ENCODE measurements at places on chromosomes 7 and 10.

GRCh38 chr7:151744656-151745638 is 132.0 kb downstream of the PRKAG2 start:
- DNase-seq: peak; percentile 17

DNA sequence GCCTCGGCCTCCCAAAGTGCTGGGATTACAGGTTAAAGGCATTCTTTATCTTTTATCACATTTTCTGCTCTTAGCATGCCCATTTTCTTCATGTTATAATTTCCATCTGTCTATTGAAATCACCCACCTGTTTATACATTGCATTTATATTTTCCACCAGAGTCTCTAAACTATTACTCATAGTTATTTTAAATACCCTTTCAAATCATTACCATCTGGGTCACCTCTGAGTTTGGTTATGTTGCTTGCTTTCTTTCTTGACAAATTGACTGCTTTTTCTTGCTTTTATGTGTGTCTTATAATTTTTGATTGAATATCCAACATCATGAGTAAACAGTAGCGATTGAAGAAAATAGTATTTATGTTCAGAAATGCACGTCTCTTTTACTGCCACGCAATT is 71.4 kb downstream of the TMEM270 start:
- no peak for DNase-seq

DNA sequence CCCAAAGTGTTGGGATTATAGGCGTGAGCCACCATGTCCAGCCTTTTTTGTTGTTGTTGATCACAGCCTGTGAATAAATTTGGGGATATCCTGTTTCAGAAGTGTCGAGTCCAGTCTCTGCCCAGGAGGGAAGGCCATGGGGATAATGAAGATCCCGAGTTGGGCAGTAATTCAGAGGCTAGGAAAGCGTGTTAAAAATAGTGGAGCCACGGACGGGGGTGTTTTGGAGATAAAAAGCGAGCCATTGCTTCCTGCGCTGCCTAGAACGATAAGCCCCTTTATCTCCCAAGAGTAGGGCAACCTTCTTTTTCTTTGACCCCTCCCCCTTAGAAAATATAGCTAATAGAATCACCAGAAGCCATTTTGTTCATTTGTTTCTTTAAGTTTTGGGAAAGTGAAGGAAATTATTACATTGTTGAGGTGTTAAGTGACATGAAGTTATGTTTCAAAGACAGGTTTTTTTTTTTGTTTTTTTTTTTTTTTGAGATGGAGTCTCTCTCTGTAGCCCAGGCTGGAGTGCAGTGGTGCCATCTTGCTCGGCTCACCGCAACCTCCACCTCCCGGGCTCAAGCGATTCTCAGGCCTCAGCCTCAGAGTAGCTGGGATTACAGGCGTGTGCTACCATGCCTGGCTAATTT is 43.3 kb downstream of the IL15RA start:
- DNase-seq: no peak

DNA sequence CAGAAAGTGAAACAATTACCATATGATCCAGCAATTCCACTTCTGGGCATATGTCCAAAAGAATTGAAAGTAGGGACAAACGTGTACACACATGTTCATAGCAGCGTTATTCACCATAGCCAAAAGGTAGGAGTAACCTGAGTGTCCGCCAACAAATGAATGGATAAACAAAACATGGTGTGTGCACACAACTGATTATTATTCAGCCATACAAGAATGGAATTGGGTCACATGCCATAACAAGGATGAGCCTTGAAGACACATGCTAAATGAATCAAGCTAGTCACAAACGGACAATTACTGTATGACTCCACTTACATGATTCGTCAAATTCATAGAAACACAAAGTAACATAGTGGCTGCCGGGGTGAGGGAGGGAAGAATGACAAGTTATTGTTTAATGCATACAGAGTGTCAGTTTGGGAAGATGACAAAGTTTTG is 4.1 kb upstream of the OIT3 start:
- DNase-seq: no peak

DNA sequence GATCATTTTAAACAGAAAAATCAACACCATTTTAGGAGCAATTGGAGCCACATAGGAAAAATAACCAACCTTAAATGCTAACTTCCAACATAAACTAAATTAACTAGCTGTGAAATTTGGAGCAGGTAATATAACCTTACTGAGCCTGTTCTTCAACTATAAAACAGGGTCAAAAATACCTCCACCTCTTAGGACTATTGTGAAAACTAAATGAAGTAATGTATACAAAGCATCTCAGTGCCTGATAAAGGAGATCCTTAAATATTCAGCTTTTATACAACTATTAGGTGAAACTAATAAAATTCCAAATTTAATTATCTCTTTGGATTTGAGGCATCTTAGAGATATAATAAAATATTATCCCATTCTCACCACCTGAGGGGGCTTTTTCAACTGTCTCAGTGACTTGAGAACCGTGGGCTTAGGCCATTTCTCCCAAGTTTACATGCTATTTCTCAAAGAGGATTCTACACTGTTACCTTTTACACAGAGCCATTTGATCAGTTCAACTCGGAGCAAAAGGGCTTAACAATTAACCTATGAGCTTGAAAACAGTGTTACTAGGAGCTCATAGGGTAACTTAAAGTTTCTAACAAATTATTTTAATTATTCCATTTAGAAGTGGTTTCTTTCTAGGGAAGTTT is 165.0 kb upstream of the ASAH2 start:
- DNase-seq: no peak

DNA sequence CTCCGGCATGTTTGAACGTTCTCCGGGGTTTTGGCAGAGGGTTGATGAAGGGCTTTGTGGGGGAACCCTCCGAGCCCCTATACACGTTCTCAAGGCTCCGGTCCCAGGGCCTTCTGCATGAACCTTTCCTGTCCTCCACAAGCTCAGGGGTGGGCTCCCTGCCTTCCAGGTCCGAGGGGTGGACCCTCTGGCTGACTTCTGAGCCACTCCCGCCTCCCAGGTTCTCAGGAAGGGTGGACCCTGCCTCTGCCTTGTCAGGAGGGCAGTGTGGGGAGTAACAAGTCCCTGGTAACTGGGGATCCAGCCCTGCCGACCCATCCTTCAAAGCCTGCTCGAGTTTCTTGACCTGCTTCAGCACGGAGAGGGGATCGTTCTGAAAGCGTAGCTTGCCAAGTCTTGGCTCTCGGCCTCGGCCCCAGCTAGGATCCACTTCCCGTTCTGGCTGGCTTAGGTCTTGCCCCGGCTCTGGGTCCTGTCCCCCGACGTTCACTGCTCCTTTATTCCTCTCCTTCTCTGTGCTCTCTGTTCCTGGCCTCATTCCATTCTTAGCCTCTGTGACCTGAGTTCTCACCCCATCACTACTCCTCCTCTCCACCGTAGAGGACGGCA is 38.9 kb downstream of the DENND2A start:
- DNase-seq: no peak

GRCh38 chr7:121752706-121753105 is 120.3 kb upstream of the PTPRZ1 start:
- peak; percentile 41 for DNase-seq

GRCh38 chr10:115654961-115655360 is 561.8 kb downstream of the ATRNL1 start:
- DNase-seq: no peak

GRCh38 chr10:11082526-11082925 is 64.9 kb downstream of the CELF2 start:
- no peak for DNase-seq

GRCh38 chr10:117807441-117807840 is 239.3 kb downstream of the RAB11FIP2 start:
- DNase-seq: no peak

DNA sequence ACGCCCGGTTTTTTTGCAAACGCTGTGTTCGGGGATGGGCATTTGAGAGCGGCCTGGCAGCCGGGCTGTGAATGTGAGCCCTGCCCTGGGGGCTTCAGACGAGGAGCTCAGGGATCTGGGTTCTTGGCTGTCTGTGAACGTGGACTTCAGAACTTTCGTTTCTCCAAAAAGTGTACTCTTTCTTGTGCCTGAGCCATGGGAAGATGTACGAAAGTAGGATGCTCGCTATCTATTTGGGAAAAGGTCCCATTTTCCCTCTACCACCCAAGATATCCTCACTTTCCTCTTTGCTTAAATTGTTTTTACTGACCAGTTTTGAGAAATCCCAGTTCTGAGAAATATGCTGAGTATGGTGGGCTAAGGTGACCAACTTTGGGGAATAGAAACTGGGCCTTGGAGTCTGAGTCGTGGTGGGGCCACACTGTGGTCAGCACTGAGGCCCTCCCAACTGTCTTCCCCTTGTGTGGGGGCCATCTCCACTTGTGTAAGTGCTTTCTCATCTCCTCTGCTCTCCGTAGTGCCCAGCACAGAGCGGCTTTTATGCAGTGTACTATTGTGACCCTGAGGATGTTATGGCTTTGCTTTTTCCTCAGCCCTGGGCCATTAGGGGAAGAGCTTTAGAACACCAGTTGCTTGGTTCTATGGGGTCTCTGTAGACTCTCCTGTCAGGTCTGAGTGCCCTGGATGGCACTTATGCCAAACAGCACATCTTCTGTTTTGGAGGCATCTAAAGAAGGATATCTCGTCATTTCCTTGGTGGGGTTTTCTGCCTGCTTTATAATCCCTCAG is 918 bp downstream of the DBNL start:
- no peak for DNase-seq

- peak; percentile 91 for DNase-seq
Observed at GRCh38 chr10:102114861-102115618, 5.1 kb downstream of the LDB1 start.

DNA sequence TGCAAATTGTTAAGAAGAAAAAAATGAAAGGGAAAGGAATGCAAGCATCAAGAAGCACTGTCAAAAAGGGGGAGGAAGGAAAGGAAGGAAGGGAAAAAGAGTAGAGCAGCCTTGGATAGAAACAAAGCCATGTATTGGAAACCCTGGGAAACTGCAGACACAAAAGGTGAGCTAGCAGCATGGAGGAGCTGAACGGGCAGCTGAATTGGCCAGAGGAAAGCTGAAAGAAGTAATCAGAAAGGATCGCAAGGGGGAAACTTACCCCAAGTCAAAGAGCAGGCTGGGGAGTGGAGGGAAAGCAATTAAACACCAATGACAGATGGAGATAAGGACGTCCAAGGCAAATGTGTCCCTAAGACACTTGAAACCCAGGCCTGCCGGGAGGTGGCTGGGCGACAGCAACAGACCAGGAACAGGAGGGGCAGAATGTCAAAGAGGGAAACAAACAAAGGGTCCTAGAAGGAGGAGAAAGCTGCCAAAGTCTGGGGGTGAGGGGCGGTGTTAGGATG is 93.8 kb upstream of the SVIL start:
- no peak for DNase-seq

DNA sequence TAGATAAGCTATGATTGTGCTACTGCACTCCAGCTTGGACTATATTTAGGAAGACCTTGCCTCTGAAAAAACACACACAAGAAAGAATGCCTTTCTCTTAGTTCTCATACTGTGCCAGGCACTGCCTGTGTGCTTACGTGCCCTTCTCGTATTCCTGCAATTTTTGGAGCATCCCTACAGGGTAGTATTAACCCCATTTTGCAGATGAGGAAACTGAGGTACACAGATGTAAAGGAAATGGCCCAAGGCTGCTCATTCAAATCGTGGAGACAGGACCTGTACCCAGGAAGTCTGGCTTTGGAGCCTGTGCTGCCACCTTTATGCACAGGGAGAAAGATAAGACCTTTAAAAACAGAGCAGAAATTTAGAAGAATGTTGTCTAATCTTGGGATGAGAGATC is 16.7 kb downstream of the AGAP3 start:
- DNase-seq: no peak

- no peak for DNase-seq
Observed at GRCh38 chr10:44293842-44294241, 91.1 kb downstream of the CXCL12 start.

- no peak for DNase-seq
Observed at GRCh38 chr7:36348771-36349170, 40.9 kb upstream of the ANLN start.

GRCh38 chr7:110061387-110061786 is 1029.5 kb upstream of the LRRN3 start:
- no peak for DNase-seq

DNA sequence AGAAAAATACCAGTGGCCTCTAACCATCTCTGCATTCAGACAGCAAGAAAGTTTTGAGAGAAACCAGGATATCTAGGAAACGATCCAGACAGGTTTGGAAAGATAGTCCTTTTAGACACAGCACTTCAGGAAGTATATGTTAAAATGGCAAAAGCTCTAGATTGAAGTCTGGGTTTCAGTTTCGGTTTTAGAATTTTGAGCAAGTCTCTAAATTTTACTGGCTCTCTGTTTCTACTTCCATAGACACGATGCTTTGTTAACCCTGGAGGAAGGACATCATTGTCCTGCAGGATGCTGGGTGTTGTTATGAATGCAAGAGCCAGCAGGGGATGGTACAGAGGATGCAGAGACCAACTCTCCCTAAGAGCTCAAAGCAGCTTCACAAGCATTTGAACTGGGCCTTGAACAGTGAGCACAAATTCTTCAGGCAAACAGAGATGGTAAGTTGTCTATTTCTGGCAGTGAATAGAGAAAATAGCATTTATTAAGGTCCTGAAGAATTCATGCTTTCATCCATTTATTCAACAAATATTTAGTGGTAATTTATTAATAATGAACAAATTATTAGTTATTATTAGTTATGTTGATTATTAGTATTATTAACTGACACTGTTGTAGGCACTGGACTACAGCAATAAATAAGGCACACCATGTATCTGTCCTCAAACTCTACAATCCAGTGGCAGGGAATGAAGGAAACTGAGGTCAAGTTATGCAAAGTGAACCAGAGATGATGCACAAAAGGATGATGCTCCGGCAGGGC is 152.7 kb upstream of the NRP1 start:
- DNase-seq: no peak

DNA sequence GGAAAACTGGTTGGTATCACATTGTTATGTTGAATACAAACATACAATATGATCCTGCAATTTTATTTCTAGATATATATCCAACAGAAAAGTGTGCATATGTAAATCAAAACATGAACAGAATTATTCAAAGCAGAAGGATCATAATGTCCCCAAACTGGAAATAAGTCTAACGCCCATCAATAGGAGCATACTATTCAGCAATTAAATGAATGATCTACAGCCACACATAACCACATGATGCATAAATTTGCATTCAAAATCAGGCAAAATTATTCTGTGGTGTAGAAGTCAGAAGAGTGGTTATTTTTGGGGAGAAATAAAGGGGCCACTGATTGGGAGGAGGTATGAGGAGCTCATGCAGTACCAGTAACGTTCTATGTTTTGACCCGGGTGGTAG is 28.6 kb downstream of the NPY start:
- DNase-seq: peak; percentile 16

- no peak for DNase-seq
Observed at GRCh38 chr10:24292304-24293293, 83.7 kb downstream of the KIAA1217 start.

GRCh38 chr10:59454171-59454919 is 92.0 kb upstream of the FAM13C start:
- no peak for DNase-seq

DNA sequence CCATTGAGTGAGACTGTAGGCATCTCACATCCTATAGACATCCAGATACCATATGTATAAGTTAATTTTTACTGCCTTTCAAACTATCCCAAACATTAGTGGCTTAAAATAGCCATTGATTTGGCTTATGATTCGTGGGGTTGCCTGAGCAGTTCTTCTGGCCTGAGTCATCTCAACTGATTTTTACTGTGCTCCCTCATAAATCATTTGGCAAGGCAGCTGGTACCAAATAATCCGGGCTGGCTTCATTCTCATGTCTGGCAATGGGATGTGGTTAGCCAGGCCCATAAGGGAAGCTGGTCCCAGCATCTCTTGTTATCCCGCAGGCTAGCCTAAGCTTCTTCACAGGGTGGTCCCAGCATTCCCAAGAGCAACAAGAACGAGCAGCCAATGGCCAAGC is 6.7 kb upstream of the LRGUK start:
- no peak for DNase-seq

Data from NCI-H526 (cell line).